ENCODE measurements at places on chromosomes 5 and 9.

DNA sequence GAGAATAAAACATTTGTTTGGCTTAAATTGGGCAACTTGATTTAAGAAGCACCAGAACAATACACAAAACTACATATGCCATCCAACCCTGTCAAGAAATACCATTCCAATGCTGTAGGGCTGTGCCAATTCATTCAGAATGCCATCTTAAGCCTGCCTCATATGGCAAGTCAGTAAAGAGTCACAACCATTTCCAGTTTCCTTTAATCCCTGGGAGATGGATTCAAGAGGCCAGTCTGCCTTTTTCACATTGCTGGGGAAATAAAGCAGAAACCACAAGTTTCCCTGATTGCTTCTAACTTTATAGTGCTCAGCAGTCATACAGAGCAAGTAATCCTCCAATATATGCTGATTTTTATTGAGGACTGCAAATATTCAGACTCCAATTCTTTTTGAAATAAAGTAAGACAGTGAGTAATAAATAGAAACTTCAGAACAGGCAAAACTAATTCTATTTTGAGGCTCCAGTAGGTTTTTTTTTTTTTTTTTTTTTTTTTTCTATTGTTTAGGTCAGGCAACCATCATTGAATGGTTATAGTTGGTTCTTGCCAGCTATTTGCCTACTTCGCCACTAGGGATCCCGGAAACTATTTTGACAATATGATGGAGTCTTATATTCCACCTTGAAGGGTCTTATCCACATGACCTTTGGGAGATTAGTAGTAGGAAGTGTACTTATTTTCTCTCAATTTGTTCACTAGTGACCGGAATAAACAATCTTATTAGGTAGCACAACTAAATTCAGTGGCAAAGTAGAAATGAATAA, 400.9 kb upstream of the MEF2C start:
- no peak for DNase-seq

DNA sequence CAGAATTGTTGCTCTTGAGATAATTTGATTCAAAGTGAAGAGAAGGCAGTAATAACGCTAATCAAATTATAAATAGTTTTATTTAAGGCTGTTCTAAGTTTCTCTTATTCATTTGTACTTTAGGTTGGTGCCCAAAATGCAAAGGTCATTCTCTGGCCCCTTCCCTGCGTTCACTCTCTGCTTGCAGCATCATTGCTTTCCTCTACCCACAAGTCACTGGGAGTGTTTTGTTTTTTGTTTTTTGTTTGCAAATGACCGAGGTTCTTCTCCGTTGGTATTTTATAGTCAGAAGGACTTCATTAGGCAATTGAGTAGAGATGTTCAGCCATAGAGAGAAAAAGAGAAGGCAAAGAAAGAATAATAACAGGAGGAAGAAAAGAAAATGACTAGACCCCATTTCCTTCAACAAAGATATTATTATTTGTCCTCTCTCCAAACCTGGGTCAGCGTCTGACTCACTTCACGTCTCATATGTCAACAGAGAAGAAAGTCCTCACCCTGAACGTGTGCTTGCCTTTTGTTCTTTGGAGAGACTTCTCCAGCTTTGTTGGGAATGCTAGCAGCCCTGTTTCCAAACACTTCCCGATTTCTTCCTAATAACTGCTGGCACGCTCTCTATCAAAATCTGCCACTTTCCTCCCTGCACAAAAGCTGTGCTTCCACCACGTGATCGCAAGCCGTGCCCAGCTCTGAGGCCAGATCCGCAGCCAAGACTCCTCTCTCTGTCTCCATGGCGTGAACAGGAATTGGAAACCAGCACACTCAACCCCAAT, 119.8 kb downstream of the EBF1 start:
- DNase-seq, result no peak

DNA sequence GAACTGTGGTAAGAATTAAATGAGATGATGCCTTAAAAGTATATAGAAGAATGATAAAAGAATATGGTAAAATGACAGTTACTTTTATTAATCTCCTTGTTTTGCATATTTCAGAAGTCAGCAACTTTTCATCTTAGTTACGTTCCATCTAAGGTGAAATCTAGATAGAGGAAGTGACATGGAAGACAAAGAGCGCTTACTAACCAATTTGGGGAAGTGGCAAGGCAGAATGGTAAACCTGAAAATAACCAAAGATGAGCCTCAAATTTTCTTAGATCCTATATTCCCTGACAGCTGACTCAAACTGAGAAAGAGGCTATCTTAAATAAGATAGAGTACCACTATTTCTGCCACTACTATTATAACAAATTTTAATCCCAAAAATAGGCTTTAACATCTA, 52.5 kb downstream of the FGF10 start:
- no peak for DNase-seq

DNA sequence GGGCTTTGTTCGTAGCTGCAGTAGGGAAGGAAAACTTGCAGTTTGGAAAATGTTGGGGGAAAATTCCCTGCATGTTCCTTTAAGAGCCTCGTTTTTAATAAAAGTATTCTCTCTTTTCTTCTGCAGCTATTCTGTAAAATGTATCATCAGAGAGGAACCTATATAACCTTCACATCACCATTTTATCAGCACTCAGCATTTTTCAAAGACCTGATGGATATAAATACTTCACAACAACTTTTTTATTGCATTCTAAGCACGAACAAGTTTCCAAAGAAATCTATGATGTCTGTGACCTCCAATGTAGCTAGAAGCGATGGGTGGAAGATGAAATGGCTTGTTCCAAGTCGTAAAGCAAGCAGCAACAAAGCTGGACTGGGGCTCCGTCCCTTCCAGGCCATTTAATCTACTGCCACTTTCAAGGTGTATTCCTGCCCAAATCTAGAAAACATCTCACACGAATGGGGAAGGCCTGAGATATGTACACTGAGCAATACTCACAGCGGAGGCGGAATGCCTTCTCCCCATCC, 84.0 kb downstream of the NSUN2 start:
- no peak for DNase-seq

GRCh38 chr9:129773262-129774048, 20.6 kb upstream of the PTGES start:
- no peak for DNase-seq

GRCh38 chr9:3471883-3472282, 53.9 kb downstream of the RFX3 start:
- DNase-seq, result no peak

DNA sequence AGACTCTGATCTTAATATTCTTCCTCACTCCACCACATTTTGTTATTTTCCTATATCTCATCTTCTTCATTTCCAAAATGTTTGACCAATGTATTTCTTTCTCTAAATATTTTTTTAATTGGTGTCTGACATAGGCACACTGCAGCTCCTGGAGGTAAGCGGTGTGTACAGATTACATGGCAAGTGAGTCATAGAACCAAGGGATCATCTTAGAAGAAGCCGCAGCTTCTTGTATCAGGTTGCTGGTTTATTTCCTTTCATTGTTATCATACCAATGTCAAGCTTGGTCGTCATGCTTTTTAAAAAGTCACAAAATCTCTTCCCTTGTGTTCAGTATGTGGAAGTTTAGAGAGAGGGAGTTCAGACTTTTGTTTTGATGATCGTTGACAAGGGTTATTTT, 526.1 kb upstream of the CDH18 start:
- DNase-seq, result no peak

- no peak for DNase-seq
Measured at GRCh38 chr5:107486489-107486888, 184.2 kb downstream of the EFNA5 start.

GRCh38 chr9:119662329-119662728, 293.1 kb upstream of the BRINP1 start:
- DNase-seq, result no peak

DNA sequence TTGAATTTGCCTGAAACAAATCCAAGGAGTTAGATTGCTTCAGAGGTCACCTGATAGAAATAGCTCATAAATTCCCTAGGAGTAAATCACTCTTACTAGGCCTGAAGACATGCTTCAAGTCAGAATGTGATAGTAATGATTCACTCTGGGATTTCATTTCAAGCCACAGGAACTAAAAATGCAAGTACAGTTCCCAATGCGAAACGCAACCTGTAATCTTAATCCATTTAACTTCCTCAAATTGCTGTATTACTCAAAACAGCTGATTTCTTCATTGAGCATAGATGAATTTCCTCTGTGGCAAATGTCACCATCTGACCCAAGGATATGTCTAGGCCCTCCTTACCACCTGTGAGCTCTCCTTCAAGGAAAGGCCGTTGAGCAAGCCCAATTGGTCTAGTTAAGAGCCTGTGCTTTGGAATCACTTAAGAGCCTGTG, 32.1 kb upstream of the IL6ST start:
- DNase-seq, result no peak

DNA sequence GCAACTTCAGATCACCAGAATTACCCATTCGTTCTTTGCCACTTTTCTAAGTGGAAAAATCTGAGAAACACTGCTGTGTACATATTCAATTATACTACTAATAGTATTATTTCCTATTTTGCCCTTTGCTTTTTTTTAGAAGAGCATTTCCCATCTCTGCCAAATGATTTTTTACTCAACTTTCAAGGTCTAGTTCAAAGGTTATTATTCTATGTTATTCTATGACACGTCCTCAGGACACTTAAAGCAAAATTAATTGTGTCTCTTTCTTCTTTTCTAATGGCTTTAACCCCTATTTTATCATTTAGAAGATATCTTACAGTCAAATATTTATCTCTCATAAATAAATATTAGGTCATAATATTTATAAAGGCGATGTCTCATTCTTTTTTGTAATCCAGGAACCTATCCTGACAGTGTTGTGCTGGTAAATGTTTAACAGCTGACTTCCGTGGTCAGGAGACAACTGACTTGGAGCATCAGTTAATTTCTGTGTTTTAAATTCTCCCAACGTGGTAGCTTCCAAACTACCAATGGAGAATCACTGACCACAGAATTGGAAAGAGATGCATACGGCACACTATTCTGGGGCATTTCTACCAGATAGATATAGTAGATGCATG, 375.2 kb downstream of the ARRDC3 start:
- DNase-seq, result no peak

DNA sequence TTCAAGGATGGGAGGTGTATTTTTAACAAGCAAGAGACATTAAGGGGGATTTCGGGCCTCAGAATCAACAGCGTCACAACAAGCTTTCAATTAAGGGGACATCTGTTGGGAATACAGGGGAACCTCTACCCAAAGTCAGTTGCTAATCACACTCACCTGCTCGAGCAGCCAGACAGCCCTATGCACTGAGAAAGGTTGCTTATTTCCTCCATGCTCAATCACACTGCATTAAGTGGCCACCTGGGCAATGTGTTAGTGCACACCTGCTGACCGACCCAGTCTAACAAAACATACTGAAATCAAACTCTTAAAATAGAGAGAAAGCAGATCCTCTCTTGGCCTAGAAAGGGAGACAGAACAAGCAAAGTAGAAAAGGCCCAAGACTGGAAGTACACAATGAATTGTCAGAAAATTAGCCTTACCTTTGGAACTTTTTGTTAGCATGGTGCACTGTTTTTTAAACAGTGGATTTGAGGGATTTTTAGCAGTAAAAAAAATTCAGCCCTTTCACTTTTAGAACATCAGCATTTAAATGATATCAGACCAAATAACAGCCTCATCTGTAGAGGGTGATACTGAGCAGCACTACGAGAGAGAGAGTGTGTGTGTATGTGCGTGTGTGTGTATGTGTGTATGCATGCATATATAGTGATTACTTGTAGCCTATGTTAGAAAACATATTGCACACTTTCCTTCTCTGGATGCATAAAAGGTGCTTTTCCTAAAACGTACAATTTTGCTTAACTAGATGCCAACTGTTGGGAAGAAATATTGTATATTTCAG, 1118.6 kb upstream of the DMAC1 start:
- DNase-seq, result no peak

- peak; percentile 32 for DNase-seq
Measured at GRCh38 chr5:59842999-59843398, 50.5 kb downstream of the PDE4D start.

GRCh38 chr5:95172659-95173058, 112.2 kb downstream of the MCTP1 start:
- no peak for DNase-seq

DNA sequence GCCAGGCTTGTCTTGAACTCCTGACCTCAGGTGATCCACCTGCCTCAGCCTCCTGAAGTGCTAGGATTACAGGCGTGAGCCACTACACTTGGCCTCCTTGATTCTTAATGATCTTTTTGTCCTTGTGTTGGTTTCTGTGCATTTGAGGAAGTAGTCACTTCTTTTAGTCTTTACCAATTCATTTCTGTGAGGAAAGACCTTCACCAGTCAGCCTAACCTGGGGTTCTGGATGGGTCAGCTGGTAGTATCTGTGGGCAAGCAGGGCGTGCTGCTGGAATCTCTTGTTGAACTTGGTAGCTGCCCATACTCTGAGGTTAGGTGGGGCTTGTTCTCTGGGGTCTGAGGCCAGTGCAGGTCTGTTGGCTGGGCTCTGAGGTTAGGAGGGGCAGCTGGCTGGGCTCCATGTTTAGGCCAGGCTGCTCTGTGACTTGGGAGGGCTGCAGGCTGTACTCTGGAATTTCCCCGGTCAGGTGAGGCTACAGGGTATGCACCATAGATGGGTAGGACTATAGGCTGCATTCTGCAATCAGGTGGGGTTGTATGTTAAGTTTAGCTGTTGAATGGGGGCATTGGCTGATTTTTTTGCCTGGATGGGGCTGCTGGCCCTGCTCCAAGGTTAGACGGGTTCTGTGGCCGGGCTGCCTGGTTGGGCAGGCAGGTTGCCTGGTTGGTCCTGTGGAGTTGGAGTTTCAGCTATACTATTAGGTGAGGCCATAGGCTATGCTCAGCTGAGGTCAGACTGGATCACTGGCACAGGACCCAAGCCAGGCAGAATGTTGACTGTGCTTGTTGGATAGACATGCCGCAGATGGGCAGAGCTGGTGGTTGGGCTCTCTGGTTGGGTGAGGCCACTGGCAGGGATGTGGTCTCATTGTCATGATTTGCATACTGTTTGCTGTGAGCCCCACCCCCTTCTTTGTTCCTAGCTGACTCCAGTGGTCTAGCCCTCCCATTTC, 19.2 kb downstream of the UBAP1 start:
- DNase-seq, result no peak

DNA sequence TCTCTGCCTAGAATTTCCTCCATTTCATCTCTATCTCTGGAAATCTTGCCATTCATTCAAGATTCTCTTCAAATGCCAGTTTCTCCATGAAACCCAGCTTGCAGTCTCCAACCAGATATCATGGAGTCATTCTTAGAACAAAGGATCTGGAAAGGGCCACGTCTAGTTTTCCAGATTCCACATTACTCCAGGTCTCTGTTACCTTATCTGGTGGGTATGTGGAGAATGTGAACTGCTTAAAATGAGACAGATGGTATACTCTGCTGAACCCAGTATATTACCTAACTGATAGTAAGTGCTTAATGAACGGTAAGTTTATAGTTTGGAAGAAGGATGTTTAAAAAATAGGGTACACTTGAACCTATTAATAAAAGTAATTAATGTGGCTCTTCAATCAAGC, 52.3 kb upstream of the ZSWIM6 start:
- no peak for DNase-seq

GRCh38 chr5:180253036-180253824, 38.7 kb downstream of the MAPK9 start:
- no peak for DNase-seq

- no peak for DNase-seq
Measured at GRCh38 chr5:107393851-107394250, 276.9 kb downstream of the EFNA5 start.

DNA sequence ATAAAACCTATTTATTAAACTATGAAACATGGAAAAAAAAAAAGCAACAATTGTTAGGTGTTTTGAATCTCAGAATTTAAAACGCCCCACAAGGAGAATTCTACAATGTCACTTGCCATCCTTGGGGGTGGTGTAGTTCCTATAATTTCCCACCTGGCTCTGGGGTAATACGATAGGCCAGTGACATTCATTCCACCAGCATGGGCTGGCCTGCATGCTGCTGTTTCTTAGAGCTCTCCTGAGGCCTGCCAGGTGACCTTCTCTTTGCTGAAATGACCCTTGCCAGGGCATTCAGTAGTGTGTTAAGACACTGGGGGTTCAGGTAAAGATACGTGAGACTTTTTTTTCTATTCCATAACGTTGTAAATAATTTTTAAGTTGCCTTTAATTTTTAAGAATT, 10.0 kb upstream of the ARHGEF28 start:
- DNase-seq, result no peak

All from hematopoietic multipotent progenitor cell (in vitro differentiated cells).